ENCODE measurements at places on chromosomes 12 and 14. TPM values are rescaled to one million over a fixed set of nuclear protein-coding genes. Genes with fewer than 3 reads are reported as not detected.

TGM1 gene
- 4.8 TPM for polyA plus RNA-seq

SLC6A12 gene
- polyA plus RNA-seq: 4.8 TPM

SLC4A8 gene
- polyA plus RNA-seq: 5.5 TPM

NFE2 gene
- 0.34 TPM for polyA plus RNA-seq

DNA sequence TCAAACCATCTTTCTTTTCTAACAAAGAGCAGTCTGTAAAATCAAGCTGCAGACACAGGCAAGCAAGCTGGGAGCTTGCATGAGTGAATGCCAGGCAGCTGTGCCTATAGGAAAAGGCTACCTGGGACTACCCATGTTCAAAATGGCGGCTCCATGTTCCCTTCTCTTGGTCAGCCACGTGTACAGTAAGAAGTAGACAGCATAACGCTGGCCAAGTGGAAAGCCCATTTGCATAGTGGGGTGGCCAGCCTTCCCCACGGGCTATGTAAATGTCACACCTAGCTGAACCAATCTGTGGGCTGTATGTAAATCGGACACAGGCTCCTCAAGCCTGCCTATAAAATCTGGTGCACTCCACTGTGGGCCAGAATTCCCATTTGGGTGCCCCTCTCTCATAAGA is 117.1 kb downstream of the SYT10 start:
- H3K36me3 ChIP-seq: no peaks in the 10 kb centered on the region
- H3K27ac ChIP-seq: no peak overlapping the region
- no peak overlapping the region for H3K4me3 ChIP-seq
- H3K4me1 ChIP-seq: no peaks in the 10 kb centered on the region
- no peak for DNase-seq

DNA sequence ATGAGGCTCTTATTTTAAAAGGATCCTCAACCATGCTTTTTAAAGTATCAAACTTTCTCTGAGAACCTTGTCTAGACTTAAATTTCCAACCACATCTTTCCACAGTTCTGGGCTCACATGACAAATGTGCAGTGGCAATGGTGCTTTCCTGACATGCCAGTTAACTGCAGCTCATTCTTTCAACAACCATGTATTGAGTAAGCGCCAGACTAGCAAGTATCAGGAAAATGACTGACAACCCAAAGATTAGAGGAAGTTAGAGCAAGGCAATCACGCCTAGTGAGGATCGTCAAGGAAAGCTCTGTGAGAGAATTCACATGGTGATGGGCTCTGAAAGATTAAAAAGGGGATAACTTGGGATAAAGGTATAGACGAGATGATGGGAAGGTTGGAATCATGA is 35.8 kb downstream of the FLVCR2 start:
- no peak overlapping the region for H3K27ac ChIP-seq
- no peak overlapping the region for H3K4me3 ChIP-seq
- no peaks in the 10 kb centered on the region for H3K27me3 ChIP-seq

Data from pancreas (tissue), 10 donors.